ENCODE measurements at places on chromosomes 4 and X. TPM values are rescaled to one million over a fixed set of nuclear protein-coding genes. Genes with fewer than 3 reads are reported as not detected.

DNA sequence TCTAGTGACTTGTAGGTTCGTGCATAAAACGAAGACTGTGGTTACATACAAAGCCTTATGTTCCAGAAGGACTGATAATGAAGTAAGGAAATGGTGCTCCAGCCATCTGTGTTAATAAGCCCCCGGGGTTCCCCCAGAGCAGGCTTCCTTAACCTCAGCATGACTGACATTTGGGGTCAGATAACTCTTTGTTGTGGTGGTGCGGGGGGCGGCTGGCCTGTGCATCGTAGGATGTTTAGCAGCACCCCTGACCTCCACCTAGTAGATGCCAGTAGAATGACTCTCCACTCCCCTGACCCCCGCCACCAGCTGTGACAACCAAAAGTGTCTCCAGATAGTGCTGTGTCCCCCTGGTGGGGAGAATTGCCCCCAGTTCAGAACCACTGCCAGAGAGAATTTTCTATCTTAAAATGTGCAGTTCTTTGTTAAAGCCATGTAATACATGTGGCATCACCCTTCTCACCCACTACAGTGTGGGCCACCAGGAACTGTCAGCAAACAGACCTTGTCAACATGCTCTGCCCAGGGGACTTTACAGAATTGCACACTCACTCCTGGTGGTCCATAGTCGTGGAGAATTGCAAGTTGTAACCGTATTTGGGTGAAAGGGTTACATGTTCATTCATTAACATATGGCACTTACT lies 7.5 kb downstream of the SH3KBP1 start:
- peak; percentile 75 for DNase-seq

DNA sequence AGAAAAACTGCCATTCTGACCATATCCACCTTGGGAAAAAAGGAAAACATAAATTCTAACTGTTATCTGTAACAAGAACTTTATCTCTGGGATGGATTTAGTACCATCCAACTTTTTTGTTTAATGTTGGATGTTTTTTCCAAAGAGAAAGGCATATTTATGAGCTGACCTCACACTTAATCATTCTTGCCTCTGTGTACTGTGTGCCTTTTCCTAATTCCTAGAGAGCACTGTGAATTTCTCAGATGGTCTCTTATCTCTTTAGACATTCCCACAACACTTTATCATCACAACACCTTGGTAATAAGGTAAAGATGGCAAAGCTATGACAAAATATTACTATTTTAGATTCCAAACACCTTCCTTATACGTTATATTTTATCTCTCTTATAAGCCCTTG lies 126.2 kb downstream of the COL4A6 start:
- no peak for DNase-seq

ARFIP1 gene
- total RNA-seq: 7.2 TPM

DNA sequence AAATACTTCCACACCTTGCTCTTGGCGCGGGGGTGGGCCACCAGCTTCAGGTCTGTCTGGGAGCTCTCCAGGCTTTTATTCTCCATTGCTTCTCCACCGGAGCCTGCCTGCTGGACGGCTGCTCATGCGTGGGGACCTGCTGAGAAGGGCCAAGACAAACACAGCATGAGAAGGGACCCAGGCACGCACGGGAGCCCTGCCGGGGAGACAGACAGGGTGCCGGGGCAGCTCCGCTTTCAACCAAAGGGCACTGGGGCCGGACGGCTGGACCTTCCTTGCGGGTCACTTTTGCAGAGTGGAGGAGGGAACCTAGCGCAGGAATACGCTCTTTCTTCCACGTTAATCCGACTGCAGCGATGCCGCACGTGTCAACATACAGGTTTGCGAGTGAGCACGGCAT lies 10.1 kb downstream of the DHRSX start:
- DNase-seq: no peak

DNA sequence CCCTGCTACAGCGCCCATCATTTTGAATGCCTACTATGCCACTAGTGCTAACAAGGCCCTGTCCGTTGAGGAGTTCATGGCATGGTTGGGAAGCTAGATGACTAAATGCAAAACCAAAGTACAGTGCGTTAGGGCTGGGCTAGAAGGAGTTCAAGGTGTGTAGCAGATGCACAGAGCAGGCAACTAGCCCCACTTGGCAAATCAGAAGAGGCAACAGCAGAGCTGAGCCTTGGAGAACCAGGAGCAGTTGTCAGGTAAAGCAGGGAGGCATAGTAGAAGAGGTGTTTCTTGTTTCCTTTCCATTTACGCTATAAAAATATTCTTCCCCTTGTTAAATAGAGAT lies 146.6 kb upstream of the CPEB2 start:
- no peak for DNase-seq

GRCh38 chr4:2891294-2891693 lies 47.6 kb downstream of the ADD1 start:
- DNase-seq: no peak

DNA sequence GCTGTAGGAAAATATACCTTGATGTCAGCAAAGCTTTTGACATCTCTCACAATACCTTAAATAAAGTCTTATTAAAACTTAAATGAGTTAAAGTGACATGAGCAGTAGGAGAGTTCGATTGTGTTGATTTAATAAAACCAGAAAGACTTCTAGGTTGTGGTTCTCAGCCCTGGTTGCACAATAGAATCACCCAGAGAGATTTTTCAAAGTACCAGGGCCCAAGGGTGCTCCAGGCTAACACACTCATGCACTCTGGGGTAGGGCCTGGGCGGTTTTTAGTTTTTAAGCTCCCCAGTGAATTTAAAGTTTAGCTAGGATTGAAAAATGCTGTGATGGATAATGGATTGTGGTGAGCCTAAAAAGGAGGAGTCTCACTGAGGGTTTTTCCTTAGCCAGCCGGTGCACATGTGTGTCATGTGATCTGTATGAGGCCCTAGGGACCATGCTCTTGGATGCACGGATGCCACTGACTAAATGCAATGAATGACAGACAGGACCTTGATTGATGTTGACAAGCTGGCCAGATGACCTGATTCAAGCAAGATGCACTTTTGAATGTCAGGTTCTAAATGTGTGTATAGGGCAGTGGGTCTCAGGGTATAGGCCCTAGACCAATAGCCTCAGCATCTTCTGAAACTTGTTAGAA lies 185.0 kb downstream of the PTTG2 start:
- no peak for DNase-seq

WDR13 gene
- total RNA-seq: 31.6 TPM

DNA sequence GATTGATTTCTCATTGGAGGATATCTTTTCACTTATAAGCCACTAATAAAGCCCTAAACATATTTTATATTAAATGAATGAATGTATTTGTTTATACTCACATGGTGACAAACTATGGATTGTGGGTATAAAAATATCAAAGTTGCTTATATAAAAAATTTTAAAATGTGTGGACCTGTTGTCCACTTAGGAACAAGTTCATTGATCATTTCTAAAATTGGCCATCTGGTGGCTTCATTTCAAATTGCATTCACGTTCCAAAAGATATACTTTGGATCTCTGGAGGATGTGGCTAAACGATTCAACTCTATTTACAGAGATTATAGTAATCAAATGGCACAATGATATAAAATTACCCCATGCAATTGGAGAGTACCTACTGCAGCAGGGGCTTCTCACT lies 32.5 kb downstream of the FSTL5 start:
- DNase-seq: no peak

GRCh38 chrX:16666541-16666940 lies 16.6 kb downstream of the S100G start:
- DNase-seq: no peak

- DNase-seq: no peak
These were observed 8.7 kb upstream of the ANAPC4 start for GRCh38 chr4:25368315-25368714.

NHSL2 gene
- 0.88 TPM for total RNA-seq

TBX22 gene
- total RNA-seq: not detected

GRCh38 chrX:12988797-12989196 lies 13.9 kb downstream of the TMSB4X start:
- no peak for DNase-seq

DNA sequence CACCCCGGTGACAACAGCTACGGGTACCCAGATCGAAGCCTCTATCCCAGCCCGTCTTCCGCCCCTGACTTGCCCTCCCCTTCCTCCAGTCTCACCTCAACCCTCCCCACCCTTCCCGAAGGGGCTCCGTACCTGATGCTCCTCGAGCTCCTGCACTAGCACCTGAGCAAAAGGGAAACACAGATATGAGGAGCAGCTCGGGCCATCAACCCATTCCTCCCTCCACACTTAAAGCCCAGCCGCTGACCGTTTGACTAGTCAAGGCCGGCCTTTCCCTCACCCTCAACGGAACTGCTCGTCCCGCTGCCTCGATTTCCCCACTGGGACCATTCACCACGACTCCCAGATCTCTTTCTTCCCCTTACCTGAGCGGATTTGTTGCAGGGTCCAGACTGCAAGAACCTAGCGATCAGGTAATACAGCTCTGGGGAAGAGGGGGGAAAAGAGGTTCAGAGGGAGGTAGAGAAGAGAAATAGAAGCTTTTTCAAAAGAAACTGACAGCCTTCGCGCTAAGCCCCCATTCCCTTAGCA lies 731 bp downstream of the BRWD3 start:
- peak; percentile 45 for DNase-seq

DNA sequence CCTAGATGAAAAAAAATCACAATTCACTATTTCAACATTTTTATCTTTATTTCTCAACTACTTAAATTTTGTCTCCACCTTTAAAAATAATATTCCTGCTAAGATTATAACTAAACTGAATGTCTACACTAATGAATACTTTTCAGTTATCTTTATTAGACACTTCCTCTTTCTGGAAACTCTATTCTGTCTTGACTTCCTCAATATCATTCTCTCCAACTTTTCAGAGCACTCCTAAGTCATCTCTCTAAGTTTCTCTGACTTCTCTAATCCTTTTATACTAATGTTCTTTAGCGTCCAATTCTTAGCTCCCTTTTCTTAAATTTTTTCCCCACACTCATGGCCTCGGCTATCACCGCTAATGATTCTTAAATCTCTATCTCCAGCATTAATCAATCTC lies 374.2 kb downstream of the FBXO8 start:
- DNase-seq: no peak

- no peak for DNase-seq
These were observed 10.8 kb downstream of the DGKQ start for GRCh38 chr4:962231-963208.

DNA sequence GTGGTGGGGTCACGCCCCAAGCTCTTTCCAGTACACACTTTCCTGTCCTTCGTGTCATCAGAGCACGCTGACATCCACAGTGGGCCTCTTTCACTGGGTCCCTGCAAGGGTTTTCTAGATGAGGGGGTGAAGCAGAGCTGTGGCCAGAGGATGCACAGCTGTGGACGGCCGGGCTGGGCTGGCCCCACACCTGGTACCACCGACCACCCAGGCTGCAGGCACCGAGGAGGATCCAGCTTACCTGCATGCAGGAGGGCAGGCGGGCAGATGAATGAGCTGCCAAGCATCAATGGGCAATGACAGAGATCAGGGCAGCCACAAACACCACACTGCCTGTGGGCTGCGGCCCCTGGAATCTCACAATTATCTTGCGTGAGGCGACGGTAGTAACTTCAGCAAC lies 9.5 kb upstream of the GRPEL1 start:
- DNase-seq: no peak

NPY5R gene
- not detected for total RNA-seq

NEIL3 gene
- total RNA-seq: 18.7 TPM

KCTD8 gene
- not detected for total RNA-seq

PGAM4 gene
- 1.3 TPM for total RNA-seq

HTN3 gene
- not detected for total RNA-seq

ARX gene
- not detected for total RNA-seq

- DNase-seq: no peak
These were observed 87.0 kb downstream of the FAM193A start for GRCh38 chr4:2623442-2623841.

PRR32 gene
- total RNA-seq: not detected

- peak; percentile 85 for DNase-seq
These were observed 151.7 kb upstream of the TBL1X start for GRCh38 chrX:9312922-9313867.

DNA sequence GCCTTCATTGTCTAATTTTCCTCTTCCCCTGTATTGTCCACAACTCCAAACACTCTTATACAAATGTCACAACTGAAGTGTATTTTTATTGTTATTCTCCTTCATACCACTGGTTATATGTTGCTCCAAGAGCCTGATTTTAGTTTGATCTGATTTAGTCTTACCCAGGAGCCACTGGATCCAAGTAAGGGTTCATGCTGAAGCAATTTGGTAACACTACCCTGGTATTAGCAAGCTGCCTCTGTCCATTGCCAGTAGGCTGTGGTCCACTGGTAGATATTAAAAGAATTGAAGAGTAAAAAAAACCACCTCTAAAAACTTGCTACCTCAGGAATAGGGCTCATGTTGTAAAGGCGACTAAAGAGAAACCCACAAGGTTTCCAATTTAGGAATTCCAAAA lies 41.2 kb downstream of the AMOT start:
- DNase-seq: no peak

DNA sequence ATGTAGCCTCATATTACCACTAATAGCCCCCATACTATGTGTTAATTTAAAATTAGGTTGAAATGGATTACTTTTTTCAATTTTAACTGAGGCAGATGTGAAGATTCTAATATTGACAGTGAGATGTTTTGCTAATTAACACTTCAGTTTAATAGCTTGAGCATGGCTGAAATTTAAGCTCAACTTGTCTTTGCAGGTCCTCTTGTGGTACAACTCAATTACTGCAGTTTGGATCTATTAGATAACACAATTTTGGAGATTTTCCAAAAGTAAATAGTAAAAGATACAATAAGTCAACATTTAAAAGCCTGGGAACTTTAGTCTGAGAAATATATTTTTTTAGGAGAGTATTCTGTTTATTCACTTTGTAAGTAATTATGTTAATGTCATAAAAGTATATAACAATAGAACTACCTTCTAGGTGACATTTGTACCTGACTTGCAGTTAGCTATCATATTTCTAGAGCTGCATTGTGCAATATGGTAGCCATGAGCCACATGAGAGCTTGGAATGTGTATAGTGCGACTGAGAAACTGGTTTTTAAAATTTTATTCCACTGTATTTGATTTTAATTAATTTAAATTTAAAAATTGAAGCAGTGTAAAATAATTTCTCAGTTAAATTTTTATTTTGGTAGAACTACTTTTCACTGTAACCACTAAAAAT lies 73.1 kb upstream of the FMR1 start:
- DNase-seq: no peak

CTAG2 gene
- not detected for total RNA-seq

DNA sequence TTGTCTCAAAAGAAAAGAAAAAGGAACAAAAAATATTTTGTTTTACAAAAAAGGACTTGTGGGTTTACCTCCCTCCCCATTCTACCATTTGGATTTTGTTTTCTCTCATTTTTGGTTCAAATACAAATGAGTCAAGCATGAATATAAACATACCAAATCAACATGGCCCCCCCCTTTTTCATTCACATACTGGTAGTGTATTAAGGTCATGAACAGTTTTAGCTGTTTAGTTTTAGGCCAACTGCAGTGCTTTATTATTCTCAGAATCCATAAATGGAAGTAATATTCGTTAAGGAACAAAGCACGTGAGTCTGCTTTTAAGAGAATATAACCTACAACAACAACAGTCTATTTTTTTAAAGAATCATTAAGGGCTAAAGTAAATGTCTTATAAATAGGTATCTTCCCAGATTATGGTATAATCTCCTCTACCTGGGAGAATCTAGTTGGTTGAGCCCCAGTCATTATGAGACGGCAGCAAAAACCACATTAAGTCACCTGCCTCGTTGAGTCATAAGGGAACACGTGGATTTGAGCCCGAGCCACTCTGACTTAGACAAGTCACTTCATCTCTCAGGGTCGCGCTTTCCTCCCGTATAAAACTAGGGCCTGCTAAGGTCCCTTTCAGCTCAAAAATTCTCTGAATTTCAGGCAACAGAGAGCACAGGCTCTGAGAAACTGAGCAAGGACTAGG lies 26.7 kb downstream of the BCLAF3 start:
- DNase-seq: peak; percentile 68

Measured in activated CD8-positive, alpha-beta T cell treated with anti-CD3 and anti-CD28 coated beads for 36 hours (primary cell).